ENCODE measurements at places on chromosomes 2 and 18.

- DNase-seq, result no peak
These were observed 47.4 kb upstream of the TCF4 start for GRCh38 chr18:55635439-55635838.

GRCh38 chr2:44531289-44531688, 169.5 kb downstream of the CAMKMT start:
- no peak for DNase-seq

GRCh38 chr2:19547321-19547720, 188.9 kb upstream of the OSR1 start:
- DNase-seq, result no peak

DNA sequence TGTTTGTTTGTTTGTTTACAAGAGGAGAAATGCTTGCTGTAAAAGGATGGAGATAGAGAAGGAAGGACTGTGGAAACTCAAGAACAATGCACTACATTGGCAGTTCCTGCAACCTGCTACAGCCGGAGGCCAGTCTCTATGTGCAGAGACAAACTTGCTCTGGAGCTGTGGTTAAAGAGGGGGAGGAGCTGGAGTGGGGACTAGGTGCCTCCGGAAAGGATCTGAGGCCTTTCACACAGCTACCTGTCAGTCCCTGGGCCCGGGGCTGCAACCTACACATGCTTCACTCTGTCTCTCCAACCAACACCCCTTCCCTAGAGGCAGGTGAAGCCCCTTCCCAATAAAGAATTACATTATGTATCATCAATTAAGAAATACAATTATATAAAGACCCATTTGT, 1234.0 kb upstream of the ZEB2 start:
- no peak for DNase-seq

GRCh38 chr2:72883356-72883962, 3.7 kb upstream of the SPR start:
- DNase-seq, result peak; percentile 62

GRCh38 chr2:5077479-5078089, 614.6 kb upstream of the SOX11 start:
- DNase-seq, result peak; percentile 81
